ENCODE measurements at places on chromosomes 4 and X. TPM values are rescaled to one million over a fixed set of nuclear protein-coding genes. Genes with fewer than 3 reads are reported as not detected.

PABPC4L gene
- 7.7 TPM for total RNA-seq

CLCN4 gene
- total RNA-seq = 7.2 TPM

GLRB gene
- total RNA-seq = 8.2 TPM

GAR1 gene
- 4.3 TPM for total RNA-seq

RTL9 gene
- 0.57 TPM for total RNA-seq

CXCL8 gene
- total RNA-seq = 429 TPM

SOX3 gene
- total RNA-seq = not detected

XAGE2 gene
- not detected for total RNA-seq

SERTM2 gene
- total RNA-seq = 0.57 TPM

CCDC160 gene
- 0.14 TPM for total RNA-seq

GIMD1 gene
- 0.14 TPM for total RNA-seq

HGFAC gene
- not detected for total RNA-seq

FAAH2 gene
- total RNA-seq = 0.14 TPM

TRIM75 gene
- total RNA-seq = under 0.01 TPM

TMSB15B gene
- 0.57 TPM for total RNA-seq

HDX gene
- total RNA-seq = 0.66 TPM

RASL11B gene
- total RNA-seq = not detected

PDS5A gene
- total RNA-seq = 79.9 TPM

PPP1R2C gene
- total RNA-seq = not detected

ALB gene
- not detected for total RNA-seq

ASB9 gene
- 1.6 TPM for total RNA-seq

KLHL13 gene
- total RNA-seq = 0.14 TPM

FGF5 gene
- 2.8 TPM for total RNA-seq

CPE gene
- total RNA-seq = 2.3 TPM

FMR1 gene
- 26.7 TPM for total RNA-seq

OTUD6A gene
- total RNA-seq = not detected

NAP1L2 gene
- total RNA-seq = 0.29 TPM

MAP3K15 gene
- total RNA-seq = not detected

EDA gene
- total RNA-seq = 0.22 TPM

PDE6B gene
- not detected for total RNA-seq

SHROOM3 gene
- 7.9 TPM for total RNA-seq

BTK gene
- total RNA-seq = not detected

CNGA1 gene
- not detected for total RNA-seq

SSX4 gene
- not detected for total RNA-seq

HPSE gene
- total RNA-seq = 0.66 TPM
